Nephron progenitor cell (in vitro differentiated cells): ENCODE measurements at places on chromosomes 7 and 10.
A peak's percentile ranks its signal among the peaks of the same experiment; 100 is the strongest.

DNA sequence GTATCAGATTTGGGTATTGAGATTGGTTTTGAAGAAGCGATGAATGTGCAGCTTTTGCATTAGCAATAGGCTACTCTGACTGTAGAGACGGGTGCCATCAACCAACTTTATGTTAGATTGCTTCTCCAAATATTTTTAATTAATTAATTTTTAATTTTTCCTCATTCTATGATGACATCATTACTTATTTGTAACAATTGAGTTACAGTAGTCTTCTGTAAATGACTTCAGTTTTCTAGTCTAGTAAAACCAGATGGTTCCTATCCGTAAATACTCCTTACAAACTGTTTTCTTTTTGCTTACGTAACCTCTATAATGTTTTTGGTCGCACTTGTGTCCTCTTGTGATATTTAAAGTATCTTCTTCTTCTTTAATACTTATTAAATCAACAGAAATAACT, 118.1 kb downstream of the ZNF736 start:
- no peak for DNase-seq

DNA sequence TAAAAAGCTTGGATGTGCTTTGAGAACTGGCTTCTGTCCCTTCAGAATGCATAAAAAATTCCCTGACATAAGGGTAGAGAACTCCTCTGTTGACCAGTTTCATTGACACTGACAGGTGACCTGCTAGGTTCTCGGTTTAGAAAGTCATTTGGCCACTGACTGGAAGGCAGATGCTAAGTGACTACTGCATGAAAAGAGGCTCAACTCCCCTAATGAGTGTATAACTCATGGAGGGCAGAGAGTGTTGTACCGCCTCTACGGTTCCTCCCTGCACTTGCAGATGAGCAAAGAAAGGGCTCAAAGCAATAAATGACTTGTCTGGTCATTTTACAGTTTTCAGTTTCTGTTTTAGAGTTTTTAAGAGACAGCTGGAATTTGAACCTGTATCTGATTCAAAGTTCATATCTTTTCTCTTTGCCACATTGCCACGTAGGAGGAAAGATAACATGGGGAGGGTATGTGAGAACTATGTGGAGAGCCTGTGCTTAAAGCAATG, 2.9 kb upstream of the FGL2 start:
- no peak for DNase-seq

DNA sequence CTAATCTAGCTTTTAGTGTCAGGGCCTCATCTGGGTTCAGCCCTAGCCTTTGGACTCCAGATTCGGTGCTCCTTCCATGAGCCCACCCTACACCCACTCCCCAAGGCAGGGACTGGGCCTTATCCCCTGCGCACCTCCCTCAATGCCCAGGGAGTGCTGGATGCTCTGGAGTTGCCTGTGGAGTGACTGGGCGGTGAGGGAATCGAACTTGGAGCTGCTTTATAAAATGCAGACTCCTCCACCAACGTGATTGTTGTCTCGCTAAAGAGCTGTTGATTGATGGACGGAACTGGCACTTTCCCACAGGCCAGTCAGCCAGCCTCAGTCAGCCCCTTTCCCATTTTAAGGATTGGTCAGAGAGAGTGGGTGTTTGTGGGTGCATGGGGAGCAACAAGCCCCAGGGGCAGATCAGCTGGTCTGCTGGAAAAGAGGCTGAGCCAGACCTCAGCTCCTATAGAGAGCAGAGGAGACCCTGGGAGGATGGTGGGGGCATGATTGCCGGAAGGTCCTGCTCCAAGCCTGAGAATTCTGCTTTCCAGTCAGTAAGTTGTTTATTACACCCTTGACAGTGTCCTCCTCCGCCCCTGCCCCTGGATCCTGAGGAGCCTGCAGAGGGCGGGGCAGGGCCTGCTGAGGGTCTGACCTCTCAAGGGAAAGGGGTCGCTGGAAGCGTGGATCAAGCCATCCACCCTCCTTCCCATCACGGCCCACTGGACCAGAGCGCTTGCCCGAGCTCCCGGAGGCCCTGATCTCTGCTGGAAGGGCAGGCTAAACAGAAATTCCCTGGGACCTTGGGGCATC, 16.7 kb downstream of the UNC5B start:
- DNase-seq: peak; percentile 84

DNA sequence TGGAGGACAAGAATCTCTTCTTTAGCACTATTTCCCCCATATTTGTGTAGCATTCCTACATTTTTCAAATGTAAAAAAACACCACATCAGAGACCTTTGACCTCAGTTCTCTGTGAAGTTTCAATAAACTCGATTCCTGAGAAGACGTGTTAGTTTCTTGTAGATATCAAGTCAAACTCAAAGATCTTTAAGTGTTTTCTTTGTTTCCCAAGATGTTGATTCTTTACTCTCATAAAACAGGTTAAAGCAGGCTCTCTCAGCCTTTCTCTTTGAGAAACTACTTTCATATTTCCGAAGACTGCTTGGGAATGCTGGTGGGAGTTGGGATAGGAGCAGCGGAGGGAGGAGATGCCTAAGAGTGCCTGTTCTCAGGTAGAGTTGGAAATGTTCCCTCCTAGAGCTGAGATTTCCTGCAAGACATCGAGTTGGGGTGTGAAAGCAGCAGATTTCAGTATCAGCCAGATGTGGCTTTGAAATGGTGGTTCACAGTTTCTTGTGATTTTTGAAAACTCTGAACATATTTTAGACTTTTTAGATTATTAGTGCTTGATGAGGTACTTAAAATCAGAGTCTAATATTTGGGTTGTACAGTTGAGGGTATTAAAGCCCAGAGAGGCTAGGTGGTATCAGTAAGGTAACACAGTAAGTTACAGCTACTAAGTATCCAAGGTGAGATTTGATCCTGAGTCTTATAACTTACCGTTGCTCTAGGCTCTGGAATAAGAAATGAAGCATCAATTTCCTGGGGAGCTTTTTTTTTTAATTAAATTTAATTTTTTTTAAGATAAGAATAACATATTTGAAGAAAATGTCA, 13.9 kb downstream of the ADK start:
- DNase-seq: no peak

DNA sequence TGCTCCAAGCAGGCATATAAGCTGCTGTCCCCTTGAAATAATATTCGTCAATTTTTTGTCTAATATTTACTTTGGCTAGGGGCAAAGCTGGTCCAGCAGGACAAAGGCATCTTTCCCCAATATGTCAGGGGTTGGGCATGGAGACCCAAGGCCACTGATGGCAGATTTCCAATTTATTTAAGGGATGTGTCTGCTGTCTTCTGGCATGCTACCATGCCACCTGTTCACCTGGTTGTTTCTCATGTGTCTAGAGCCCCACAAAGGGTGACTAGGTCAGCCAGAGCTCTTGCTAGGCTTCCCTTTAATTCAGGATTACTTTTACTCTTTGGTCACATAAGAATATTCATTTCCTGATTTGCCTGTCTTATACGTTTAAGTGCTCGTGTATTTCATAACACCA, 22.1 kb upstream of the SYPL1 start:
- no peak for DNase-seq

GRCh38 chr7:98354511-98355249, 46.2 kb downstream of the BAIAP2L1 start:
- DNase-seq: no peak
